ENCODE measurements at places on chromosomes 7 and 10.

- no peak for DNase-seq
These were observed 7.1 kb upstream of the PAX2 start for GRCh38 chr10:100738055-100738827.

- DNase-seq = no peak
These were observed 736 bp downstream of the MINDY4 start for GRCh38 chr7:30771880-30772425.

GRCh38 chr7:18573410-18574234 is 78.1 kb downstream of the HDAC9 start:
- DNase-seq = no peak

DNA sequence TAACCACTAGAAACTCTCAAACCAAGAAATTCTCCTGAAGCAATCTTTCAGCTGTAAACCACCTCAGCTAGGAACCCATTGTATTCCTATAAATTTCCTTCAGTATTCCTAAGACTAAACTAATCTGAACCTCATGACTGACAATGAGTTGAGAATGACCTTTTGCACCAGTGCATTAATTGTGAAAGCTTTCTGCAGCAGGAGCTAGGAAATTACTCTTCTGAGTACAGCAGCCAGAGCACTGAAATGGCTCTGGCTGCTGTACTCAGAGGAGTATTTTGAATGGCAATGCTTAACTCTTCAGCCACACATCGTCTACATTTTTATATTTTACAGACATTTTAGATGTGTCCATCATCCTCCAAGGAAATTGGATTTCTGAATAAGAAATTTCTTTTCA is 109.7 kb downstream of the PCDH15 start:
- DNase-seq = no peak

- no peak for DNase-seq
These were observed 10.4 kb downstream of the WASL start for GRCh38 chr7:123738356-123738755.

DNA sequence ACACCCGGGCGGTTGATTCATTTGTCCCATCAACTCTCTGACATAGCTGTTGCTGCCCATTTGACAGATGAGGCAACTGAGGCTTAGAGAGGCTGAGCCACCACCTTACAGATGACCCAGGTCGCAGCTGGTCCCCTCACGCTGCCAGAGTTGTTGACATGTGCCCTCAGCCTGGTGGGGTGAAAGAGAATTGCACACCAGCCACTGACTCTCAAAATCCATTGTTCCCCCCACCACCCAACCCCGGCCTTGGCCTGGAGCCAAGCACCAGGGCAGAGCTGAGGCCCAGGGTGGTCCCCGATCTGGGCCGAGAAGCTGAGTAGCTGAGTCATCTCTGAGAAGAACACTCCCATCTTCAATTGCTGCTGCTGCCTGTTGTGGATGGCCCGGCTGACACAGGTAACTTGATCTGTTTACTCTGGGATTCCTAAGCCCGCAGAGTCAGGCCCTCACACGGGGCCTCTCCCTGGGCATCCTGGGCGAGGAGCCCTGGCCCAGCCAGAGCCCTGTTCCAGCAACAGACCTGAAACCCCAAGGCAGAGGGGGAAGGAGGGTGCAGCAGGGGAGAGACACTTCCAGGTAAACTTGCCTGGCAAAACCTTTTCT is 27.5 kb downstream of the PVRIG start:
- DNase-seq = no peak

GRCh38 chr10:129942936-129943715 is 20.9 kb downstream of the EBF3 start:
- no peak for DNase-seq

DNA sequence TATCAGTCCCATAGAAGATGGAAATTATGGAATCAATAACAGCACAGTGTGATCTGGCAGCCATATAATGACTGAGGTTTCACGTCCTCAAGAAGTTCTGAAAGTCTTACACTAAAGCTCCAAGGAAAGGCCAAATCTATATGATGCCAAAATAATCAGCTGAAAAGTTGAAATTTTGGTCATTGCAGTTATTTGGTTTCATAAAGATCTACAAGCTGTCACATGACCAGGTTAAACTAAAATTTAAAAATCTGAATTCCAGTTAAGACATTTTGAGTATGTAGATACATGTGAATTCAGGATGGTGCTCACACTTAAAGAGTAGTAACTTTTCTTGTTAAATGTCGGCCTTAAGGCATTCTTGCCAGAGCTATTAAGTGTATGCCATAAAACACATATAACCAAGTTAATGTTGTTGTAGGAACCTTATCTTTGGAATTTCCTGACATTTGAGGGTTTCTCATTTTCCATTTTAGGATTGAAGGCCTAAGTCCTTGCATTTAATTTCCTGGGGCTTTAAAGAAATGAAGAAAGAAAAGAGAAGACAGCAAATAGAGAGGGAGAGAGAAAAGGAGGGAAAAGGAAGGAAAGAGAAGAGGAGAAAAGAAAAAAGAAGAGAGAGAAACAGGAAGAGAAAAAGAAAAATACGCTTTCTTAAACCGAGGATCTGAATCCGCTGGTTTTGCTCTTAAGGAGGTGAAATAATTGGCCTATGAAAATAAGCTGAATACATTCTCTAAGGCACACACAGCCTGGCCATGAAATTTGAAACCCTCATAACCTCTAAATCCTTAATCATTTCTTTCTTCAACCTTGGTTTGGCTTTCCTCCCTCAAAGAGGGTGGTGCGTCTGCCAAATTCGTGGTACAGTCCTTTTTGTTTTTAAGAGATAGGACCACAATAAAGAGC is 43.8 kb downstream of the DENND2A start:
- DNase-seq = peak; percentile 37

DNA sequence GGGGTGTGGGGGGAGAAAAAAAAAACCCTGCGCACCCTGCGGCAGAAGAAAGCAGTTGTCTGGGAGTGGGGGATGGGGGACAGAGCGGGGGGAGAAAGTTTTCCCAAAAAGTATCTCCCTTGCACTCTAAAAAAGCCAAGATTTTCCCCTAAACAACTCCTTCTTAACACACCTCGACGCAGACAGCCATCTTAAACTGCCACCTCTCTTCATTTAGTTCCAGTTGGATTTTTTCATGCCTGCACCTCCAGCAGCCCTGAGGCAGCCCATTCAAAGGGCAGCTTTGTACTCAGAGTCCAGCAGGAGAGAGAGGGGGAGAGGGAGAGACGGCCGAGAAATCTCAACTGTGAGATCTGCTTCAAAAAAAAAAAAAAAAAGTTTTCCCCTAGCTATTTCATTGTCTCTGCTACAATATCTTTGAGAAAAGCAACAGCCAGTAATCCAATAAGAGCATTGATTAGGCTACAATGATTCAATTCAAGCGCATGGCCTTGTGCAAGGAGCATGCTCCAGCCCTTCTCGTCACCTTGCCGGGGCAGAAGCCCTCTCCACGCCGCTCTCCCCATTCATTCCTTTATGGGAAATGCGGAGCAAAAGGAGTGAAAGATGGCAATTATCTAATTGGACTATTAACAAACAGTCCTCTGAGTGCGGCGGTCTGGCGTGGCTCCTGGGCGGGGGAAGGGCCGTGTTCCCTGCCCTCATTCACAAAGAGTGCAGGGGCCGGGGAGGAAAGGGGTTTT is 939 bp upstream of the VAX1 start:
- DNase-seq = no peak

- no peak for DNase-seq
These were observed 26.1 kb upstream of the DNAJB6 start for GRCh38 chr7:157310676-157311185.

DNA sequence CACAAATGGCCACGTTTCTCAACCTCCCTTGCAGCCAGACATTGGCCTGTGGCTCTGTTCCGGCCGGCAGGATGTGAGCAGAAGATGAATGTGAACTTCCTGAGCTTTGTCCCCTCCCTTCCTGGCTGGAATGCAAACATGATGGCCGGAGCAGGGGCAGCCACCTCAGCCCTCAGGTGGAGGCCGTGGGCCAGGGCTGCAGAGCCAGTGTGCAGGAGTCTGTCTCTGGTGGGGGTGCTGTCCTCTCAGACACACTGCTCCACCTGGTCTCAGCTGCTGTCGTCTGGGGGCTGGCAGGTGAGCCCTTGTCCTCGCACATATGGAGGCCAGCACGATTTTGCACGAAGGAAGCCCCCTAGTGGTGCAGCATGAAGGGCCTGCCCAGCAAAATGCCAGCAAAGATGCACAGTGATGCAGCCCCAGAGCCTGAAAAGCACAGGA is 25.3 kb upstream of the PWWP2B start:
- DNase-seq = no peak

DNA sequence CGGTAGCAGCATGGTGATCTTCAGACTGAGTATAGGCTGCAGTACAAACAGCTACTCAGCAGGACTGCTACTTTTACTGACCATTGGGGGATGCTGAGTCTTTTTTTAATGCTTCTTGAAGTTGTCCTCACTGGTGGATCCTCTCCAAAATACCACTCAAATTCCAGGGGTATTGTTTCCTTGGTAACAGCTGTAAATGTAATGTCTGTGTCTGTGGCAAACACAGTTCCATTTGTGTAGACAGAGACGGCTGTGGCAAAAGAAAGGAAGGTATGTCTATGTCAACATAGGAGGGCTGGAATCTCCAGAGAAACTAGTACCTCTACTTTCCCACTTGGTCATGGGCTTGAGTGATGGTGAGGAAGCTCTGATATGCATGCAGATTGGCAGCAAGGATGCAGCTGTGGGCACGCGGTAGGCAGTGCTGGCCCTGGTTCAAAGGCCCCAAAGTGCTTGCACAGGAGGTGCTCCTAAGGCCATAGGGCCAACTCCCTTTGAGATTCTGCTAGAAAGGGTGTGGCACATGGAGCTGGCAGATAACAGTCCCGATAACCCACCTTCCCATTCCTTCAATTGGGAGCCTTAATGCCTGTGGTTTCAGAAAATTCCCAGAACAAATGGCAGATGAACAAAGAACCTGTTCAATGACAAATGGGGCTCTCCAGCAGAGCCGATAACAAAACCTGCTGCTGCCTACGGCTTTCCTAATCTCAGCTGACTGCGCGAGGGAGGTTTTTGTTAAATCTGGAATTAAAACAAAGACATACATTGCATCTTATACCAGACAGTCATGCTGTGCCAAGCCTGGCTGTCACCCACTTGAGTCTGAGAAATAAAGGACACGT is 43.0 kb downstream of the PKD1L1 start:
- DNase-seq = no peak

GRCh38 chr10:8060010-8060703 is 5.7 kb downstream of the GATA3 start:
- DNase-seq = no peak

DNA sequence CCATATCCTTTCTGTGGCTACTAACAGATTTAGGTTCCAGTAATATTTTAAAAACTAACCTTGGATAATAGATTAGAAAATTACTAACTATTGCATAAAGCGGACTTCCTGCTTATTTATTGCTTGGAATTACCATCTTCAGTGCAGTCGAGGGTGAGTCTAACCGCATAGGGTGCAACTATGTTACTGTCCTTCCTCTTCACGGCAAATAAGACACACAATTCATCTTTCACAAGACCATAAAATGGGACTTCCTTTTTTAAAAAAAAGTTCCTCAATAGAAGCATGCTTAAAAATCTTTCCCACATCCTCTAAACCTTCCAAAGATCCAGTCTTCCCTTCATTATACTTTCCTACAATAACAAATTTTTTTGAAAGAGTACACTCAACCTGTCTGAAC is 2.1 kb downstream of the SLC25A40 start:
- no peak for DNase-seq

- DNase-seq = no peak
These were observed 202.3 kb downstream of the GRID1 start for GRCh38 chr10:86164174-86164774.

DNA sequence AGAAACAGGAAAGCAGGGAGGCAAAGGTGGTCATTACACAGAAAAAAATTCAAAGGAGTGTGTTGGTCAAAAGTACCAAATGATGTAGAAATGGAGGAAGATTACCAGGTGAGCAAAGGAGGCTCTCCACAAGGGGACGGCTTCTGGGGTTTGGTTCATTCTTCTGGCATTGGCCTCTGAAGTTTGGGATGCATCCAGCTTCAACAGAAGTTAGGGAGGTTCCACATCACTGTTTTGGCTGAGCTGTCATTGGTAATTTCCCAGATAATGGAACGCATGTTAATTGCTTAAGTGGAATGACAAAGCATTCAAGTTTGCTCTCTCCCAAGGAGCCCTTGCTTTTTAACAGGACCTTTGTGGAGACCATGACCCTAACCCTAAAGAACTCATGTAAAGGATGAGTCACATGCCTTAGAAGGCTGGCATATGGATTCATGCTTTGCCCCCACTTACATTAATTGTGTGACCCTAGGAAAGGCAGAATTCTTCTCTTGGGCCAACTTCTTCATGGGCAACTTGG is 398.6 kb downstream of the GPAM start:
- DNase-seq = no peak

DNA sequence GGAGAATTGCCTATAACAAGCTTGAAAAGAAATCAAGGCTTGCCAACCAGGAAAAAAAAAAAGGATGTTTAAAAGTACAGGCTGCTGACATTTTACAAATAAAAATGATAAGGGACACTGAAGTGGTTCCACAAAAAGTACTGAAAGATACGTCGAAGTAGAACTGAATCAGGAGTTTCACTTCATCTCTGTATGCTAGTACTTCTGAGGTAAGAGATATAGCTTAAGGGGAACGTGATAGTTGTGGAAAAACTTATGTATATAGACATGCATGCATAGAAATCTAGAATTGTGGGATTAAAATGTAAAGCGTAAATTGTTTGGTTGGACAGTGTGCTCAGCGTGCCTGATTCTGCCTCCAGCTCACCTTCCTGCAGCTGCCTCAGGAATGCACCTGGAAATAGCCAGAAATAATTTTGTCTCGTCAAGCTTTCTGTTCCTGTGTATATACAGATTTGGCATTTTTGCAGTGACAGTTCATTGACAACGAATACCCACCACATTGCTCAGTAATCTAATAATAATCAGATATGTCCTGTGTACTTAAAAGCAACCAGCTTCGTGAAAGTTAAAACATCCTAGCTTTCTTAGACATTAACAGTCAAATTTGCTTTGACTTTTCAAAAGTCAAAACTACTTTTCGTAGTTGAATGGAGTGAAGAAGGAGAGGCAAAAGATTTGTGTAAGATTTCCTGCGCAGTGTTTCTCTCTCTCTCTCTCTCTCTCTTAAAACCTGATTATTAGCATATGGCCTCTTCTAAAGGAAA is 1.4 kb downstream of the SOSTDC1 start:
- DNase-seq = no peak

DNA sequence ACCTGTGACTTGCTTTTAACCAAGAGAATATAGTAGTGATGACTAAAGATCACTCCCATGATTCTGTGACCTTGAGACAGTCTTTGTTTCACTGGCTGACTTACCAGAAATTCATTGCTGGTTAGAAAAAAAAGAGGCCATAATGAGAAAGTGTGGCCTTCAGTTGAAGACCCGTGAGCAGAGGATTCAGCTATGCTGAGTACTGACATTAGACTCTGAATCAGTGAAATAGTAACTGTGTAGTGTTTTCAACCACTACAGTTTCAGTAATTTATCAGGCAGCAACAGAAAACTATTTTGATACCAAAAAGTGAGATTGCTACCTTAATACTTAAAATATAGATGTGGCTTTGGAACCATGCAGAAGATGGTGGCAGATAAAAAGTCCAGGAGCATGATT is 298.0 kb upstream of the KCND2 start:
- DNase-seq = no peak

All from SK-N-MC (cell line).